ENCODE measurements at places on chromosomes 4 and X.

DNA sequence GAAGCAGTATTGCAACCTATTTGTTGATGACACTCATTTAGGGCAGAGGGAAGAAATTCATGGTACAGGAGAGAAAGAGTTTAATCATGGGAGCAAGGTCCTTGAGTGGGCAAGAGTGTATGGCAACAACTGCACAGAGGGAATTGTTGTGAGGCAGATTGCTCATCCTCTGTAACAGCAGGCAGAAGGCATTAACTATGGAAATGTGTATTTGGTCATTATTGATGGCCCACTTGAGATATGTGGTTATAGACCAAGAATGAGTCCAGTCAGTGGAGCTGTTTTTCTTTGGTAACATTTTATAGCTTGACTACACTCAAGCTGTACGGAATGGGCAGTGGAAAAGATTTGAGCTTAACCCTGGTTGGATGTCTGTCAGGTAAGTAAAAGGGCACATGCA, 15.9 kb downstream of the PLRG1 start:
- no peak for DNase-seq

DNA sequence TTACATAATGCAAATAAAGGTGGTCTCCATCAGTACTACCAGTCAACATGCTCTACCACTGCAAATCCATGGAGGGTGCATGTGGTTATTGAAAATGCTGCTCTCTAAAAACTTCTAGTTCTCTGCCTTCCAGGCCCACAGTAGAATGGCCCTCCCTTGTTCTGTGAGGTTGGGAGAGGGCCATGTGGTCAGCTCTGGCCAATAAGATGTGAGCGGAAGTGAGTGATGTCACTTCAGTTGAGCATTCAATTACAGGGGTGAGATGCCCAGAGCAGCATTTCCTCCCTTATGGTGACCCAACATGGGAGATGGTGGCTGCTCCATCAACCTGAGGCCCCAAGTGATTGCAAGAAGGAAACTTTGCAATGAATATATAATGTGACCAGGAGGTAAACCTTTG, 148.8 kb downstream of the CPEB2 start:
- DNase-seq: no peak

GRCh38 chr4:148141501-148141900, 300.7 kb downstream of the NR3C2 start:
- DNase-seq: no peak

DNA sequence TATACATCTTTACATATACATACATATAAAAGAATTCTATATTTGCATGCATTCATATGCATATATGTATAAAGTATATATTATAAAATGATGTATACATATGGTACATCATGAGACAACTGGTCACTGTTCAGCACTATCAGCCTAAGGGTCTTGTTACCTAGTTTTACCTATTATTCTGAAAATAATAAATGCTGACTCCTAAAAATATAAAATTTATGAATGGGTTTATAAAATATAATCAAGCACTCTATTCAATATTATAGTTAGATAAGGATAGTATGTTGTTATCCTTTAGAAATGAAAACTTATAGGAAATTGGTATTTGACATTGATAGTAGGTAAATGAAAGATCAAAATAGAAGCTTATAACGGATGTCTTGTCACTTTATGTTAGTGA, 324.2 kb downstream of the GBA3 start:
- DNase-seq: no peak

- DNase-seq: peak; percentile 6
Observed at GRCh38 chr4:37383579-37384229, 139.2 kb downstream of the NWD2 start.

GRCh38 chrX:129188231-129188630, 335.1 kb downstream of the SMARCA1 start:
- DNase-seq: no peak

DNA sequence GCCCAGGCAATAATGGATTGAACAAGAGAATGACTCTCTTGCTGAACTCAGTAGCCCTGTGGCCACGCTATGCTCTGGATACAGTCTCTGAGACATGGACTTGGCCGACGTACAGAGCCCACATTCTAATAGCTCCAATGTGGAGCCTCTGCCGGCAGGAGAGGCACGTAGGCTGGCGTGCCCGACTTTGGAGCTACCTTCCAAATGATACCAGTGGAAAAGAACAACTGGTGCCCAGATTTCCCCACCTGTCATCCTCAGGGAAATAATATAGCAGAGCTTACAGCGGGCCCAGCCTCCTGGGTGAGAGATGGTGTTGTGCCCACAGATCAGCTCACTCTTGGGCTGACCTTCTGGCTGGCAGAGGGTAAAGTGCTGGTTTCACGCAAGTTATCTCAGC, 10.6 kb downstream of the NDP start:
- DNase-seq: peak; percentile 10

- no peak for DNase-seq
Observed at GRCh38 chr4:8516996-8517550, 63.1 kb upstream of the GPR78 start.

- DNase-seq: no peak
Observed at GRCh38 chr4:47145630-47146029, 114.3 kb downstream of the GABRB1 start.

- peak; percentile 56 for DNase-seq
Observed at GRCh38 chr4:78612398-78613178, 61.0 kb downstream of the ANXA3 start.

GRCh38 chr4:114093221-114093715, 113.8 kb upstream of the ARSJ start:
- no peak for DNase-seq

- DNase-seq: no peak
Observed at GRCh38 chr4:152200511-152201333, 335.2 kb downstream of the FBXW7 start.

- no peak for DNase-seq
Observed at GRCh38 chrX:155127465-155127864, 56.2 kb downstream of the BRCC3 start.

- no peak for DNase-seq
Observed at GRCh38 chr4:164378361-164378760, 375.6 kb upstream of the SMIM31 start.

DNA sequence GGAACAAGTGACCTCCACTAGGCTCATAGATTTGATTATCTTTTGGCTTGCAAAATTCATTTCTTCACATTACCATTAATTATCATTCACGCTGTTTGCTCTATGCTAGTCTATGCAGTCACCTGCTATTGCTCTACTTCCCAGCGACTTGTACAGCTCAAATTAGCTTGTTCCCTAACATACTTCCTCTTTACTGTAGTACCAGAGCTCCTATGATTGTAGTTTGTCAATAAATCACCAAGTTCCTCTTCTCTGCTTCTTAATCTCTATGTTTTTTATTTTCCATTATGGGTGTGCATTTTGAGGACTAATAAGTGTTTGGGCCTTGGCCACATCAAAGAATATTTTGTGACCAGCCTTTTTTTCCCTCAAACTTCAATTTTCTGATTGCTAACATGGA, 6.2 kb upstream of the GSPT2 start:
- DNase-seq: no peak

DNA sequence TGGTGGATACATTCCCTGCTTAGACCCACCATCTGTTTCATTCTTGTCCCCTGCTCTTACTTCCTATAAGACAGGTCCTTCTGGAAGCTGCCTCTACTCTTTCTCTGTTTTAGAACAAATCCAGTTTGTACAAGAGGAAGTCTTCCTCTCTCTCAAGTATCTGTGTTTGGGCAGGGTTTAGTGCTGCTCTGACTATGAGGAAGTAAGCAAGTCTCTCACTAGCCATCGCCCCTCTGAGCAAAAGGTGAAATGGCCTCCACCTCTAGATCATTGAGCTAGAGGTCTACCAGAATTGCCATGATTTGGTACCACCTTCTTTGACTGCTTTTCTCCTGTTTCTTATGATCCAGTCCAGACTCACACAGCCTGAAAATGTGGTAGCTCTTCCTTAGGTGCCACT, 8.4 kb downstream of the BTK start:
- no peak for DNase-seq

GRCh38 chr4:80434238-80434637, 98.7 kb downstream of the CFAP299 start:
- no peak for DNase-seq

DNA sequence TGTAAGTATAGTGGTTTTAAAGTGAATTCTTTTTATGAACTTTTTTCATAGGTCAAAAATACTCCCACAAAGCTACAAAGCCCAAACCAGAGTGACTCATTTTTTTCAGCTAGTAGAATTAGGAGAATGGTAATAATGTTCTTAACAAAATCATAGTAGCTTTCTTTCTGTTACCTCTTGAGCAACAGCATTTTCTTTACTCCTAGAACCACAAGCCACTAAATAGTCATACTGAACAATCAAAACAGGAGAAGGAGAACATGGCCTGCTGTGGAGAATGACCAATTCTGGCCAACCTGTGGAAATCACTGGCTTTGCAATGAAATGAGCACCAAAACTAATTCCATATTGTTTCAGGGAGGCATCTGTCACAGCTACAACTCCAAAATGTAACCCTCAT, 112.9 kb downstream of the AMMECR1 start:
- DNase-seq: peak; percentile 36

- DNase-seq: peak; percentile 25
Observed at GRCh38 chr4:138051157-138051556, 191.0 kb downstream of the SLC7A11 start.

- no peak for DNase-seq
Observed at GRCh38 chrX:7027071-7027470, 120.4 kb upstream of the STS start.
